Hair follicular keratinocyte (primary cell): ENCODE measurements at places on chromosomes 13 and 19. TPM values are rescaled to one million over a fixed set of nuclear protein-coding genes. Genes with fewer than 3 reads are reported as not detected.

CCDC106 gene
- 7.1 and 7.3 TPM in 2 replicates for total RNA-seq

AMER2 gene
- not detected in 2 replicates for total RNA-seq

CEACAM8 gene
- total RNA-seq: not detected in 2 replicates

RFX2 gene
- 13.0 and 16.7 TPM in 2 replicates for total RNA-seq

ATP4A gene
- total RNA-seq: not detected in 2 replicates

DCT gene
- not detected in 2 replicates for total RNA-seq

SH2D3A gene
- 73.5 and 97.6 TPM in 2 replicates for total RNA-seq

CFD gene
- 0.55 TPM in 1 of 2 replicates, not detected in the other for total RNA-seq

KLF2 gene
- 0.31 TPM in 1 of 2 replicates, not detected in the other for total RNA-seq

OR4F17 gene
- total RNA-seq: not detected in 2 replicates

PSG6 gene
- not detected in 2 replicates for total RNA-seq

LACC1 gene
- total RNA-seq: 6.0 and 14.1 TPM in 2 replicates

PHF11 gene
- 14.0 and 16.3 TPM in 2 replicates for total RNA-seq

ZNF20 gene
- total RNA-seq: 0.61 and 3.0 TPM in 2 replicates

ACP7 gene
- 3.0 and 3.7 TPM in 2 replicates for total RNA-seq

GGN gene
- 0.08 and 0.55 TPM in 2 replicates for total RNA-seq
